Chondrocyte (in vitro differentiated cells): ENCODE measurements at places on chromosomes 5 and 9.

- no peak for DNase-seq
Observed at GRCh38 chr9:76321195-76321828, 72.9 kb downstream of the RFK start.

GRCh38 chr9:22356985-22357384 lies 89.6 kb upstream of the DMRTA1 start:
- no peak for DNase-seq

GRCh38 chr5:87137283-87137682 lies 130.4 kb upstream of the RASA1 start:
- DNase-seq, result no peak

- no peak for DNase-seq
Observed at GRCh38 chr9:124635285-124635684, 128.1 kb upstream of the NR5A1 start.

GRCh38 chr9:135907006-135907430 lies 328 bp downstream of the CAMSAP1 start:
- peak; percentile 79 for DNase-seq

DNA sequence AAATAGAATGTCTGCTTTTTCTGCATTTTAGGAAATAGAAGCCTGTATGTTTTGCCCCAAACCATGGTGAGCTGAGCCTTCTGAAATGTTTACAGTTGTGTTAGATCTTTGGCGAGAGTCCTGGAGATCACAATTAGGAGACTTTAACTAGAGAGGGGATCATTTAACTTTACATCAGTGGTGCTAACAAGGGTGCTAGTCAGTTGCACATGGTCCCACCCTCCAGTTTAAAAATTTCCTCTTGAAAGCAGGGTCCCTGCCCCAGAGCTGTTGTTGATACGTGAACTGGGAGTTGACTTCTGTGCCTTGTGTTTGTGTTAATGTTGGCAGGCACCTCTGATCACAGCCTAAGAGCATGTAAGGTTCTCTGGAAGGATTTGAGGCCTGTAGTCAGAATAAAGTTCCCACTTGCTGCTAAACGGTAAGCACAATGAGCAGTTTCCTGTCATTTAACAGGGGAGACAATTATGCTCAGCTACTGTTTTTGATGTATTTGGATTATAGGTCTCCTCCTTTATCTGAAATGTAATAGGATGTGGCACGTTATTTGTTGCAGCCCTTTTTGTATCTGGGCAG lies 43.7 kb downstream of the RASGRF2 start:
- no peak for DNase-seq
